ENCODE measurements at places on chromosomes 3 and 15. TPM values are rescaled to one million over a fixed set of nuclear protein-coding genes. Genes with fewer than 3 reads are reported as not detected.

GRCh38 chr3:166860217-166860616 lies 519.9 kb downstream of the ZBBX start:
- DNase-seq, result no peak

DNA sequence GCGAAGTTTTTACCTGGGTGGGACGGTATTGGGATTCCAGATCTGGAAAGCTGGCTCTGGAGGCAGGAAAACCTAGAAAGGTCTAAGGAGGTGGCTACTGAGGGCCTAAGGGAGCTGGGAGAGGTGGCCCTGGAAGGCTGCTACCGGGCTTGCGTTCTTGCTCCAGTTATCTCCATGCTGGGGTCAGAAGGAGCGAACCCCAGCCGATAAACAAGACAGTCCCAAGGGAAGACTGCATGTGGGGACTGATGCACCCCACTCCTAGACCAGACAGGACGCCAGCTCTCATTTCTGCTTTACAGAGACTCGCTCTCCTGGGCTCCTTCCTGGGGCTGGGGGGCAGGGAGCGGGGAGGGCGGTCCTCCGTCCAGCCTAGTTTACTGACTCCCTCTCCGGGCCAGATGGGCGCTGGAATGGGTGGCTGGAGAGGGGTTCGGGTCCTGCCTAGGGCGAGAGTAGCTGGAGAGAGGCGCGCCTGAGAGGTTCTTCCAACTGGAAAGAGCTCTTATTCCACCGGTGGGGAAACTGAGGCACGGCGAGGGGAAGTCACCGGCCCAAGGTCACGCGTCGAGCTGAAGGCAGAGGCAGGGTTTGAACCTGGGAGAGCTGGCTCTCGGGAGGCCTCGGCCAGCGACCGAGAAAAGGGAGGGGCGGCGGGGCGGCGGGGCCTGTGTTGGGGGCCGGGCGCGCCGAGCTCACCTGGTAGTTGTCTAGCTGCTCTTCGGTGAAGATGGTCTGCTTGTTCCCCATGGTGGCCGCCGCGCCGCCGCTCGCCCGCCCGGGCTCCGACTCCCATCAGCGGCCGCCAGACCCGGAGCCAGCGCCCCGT lies 565 bp downstream of the CIB2 start:
- DNase-seq, result peak; percentile 61

GRCh38 chr15:85475317-85475701 lies 94.9 kb downstream of the AKAP13 start:
- no peak for DNase-seq

GRCh38 chr3:54780336-54780735 lies 147.5 kb downstream of the LRTM1 start:
- no peak for DNase-seq

GRCh38 chr15:99476413-99477222 lies 89.2 kb upstream of the MEF2A start:
- DNase-seq, result peak; percentile 87

DNA sequence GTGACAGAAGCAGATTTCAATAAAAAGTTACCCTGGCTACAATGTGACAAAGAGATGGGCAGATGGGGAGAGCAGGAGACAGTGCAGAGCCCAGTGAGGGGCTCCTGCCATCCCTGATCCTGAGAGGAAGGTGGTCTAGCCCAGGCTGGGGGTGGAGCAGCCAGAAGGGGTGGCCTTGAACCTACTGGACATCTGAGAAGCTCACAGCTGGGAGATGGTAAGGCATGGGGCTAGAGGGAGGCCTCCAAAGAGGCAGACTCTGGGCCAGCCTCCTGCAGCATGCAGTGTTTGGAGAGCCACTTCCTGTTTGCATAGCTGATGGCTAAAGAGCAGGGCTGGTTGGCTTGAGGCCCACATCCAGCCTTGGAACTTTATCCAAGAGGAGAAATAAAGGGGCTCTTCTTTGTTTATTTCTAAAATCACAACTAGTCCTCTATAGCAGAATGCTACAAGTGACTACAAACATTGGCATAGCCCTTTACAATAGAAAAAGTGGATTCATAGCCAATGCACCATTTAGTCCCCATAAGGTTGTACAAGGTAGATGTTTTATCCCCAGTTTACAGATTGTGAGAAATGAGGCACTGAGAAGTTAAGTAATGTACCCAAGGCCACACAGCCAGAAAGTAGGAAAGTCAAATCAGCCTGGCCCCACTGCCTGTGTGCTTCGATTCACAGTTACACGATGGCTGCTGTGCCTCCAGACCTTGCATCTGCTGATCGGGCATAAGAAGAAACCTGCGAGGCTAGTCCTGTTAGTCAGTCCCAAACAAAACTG lies 4.6 kb downstream of the EFCC1 start:
- DNase-seq, result no peak

DNA sequence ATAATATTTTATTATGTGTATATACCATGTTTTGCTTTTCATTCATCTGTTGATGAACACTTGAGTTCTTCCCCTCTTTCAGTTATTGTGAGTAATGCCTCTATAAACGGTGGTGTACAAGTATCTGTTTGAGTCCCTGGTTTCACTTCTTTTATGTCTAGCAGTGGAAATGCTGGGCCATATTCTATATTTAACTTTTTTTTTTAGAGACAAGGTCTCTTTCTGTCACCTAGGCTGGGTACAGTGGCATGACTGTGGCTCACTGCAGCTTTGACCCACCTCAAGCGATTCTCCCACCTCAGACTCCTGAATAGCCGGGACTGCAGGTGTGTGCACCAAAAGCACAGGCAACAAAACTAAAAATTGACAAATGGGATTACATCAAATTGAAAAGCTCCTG lies 19.9 kb downstream of the GOLM2 start:
- DNase-seq, result no peak

DNA sequence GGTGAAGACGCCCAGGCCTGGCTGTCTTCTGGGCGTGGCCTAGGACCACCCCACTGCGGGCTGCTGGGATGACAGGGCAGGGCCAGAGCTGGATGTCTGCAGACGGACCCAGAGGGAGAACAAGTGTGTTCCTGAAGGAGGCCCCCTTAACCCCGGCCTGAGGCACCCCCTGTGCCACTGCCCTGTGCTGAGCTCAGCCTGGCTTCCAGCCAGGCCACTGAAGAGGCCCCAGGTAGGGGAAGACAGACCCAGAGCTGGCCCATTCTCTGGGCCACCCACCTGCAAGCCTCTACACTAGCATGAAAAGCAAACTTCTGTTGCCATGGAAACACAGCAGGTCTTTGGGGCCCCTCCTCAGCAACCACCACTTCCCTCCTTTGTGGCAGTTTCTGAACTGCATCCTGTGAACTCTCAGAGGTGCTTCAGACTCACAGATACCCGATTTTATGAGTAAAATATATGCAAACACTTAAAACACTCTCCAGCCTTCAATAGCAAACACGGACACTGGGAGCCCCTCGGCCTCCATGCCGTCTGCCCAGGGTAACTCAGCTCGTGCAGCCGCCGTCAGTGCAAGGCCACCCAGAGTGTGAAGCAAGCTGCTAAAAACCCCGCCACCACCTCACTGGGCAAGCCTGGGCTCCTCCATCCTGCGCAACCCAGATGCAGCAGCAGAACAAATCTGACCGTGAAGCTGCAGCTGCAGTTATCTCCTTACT lies 42.5 kb downstream of the CMTM6 start:
- no peak for DNase-seq

DNA sequence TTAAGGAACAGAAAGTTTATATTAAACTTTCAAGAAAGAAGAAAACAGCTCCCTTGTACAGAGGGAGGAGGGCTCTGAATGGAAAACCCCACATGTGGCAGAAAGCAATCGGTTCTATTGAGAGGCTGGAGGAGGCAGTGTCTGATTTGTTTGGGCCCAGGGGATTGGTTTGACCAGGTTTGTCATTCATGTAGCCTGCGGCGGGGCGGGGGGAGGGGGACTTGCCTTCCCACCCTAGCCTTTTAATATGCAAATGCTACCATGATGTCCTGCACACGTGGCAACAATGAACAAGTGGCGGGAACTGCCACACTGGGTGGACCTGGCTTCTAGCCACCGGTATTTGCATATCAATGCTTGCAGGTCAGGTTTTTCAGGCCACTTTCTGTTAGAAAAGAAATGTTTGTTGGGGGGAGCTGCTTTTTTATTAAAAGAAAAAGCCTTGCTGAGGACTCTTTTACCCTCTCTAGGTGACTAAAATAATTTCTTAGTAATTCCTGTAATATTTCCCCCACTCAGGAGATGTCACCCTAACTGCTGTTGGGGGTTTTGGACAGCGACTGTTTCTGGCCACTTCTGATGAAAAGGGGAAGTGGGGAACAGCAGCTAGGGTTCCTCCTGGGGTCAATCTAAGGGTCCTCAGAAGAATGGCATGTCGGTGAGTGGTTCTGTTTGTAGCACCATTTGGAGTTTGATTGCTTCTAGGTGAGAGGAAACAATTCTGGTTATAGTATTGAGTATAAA lies 691.2 kb downstream of the TBL1XR1 start:
- no peak for DNase-seq

DNA sequence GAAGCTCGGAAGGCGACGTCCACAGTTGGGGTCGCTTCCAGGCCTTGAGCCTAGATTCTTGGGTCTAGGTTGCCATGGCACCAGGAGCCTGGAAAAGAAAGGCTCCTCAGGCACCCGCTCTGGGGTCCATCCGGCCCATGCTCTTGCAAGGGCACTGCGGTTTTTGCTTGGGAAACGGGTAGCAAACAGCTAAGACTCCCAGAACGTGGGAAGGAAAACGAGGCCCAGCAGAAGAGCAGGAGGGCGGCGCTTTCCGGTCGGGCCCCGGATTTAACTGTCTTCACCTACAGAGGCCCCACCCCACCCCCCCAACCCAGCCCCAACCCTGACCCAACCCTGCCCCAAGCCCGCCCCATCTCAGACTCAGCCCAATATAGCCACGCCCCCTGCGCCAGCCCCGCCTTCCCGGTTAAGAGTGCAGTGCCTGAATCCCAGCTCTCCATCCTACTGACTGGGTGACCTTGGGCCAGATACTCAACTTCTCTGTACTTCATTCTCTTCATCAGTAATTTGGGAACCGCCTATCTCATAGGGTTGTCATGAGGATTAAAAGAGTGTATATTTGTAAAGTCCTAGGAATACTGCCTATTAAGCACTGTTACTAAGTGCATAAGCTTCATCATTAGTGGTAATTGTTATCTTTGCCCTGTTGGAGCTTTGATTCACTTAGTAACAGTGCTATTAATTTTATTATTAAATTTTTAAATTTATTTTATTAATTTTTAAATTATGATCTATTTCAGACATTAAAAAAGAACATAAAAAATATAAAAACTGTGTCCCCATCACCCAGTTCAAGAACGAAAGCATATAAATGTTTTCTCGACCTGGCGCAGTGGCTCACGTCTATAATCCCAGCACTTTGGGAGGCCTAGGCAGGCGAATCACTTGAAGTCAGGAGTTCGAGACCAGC lies 28.4 kb upstream of the SMAD6 start:
- peak; percentile 34 for DNase-seq

DNA sequence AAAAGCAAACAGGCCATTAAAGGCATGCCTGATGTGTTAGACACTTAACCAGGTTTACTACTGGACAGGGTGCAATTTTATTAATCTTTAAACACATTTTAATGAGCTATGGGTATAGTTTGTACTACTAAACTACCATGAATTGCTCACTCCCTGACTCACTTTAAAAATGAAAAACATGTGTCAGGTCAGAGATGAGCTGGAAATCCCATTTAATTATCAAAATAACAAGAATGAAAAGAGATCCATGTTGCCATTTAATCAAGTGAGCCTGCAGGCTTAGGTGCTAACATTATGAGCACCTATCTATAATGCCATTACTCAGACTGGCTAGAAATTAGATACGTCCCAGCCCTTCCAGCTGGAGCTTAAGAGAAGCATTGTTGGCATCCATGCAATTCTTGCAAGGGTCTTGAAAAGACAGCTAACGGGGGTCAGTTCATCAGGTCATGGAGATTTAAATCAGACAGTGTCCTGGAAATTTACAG lies 224.4 kb downstream of the THRB start:
- no peak for DNase-seq

GRCh38 chr15:27820232-27820631 lies 278.9 kb downstream of the OCA2 start:
- DNase-seq, result no peak

DNA sequence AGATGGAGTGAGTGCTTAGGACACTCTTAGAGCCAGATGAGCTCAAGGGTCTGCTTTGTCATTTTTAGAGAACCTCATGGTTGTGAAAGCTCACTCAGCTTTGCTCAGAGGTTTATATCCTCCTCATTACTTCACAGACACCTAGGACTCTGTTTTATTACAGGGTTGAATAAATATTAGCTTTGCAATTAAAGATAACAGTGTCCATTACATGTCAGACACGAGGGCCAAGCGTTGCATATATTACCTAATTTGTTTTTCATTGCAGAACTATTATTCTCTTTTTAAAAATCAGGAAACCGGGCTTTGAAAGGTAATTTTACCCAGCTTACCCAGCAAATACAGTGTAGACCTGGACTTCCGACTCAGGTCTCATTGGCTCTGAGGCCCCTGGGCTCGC lies 16.1 kb downstream of the MAP6D1 start:
- no peak for DNase-seq

- no peak for DNase-seq
Observed at GRCh38 chr15:52240166-52240565, 49.0 kb upstream of the GNB5 start.

DNA sequence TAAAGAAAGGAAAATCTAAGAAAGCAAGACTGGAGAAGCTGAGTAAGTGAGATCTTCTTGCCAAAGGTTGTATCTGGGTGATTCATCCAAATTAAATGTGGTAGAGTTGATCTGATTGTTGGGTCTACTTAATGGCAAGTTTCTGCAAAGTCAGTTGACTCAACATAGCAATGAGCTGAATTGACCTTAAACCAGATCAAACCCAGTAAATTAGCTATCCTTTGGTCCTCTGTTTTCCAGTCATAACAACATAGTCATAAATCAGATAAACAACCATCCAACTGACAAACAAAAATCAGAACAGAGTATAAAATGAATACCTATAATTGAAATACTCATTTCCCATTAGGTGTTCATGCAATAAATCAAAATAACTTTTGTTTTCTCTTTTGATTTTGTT lies 142.6 kb upstream of the CFAP20DC start:
- DNase-seq, result no peak

GRCh38 chr15:80777826-80778620 lies 1.1 kb upstream of the CEMIP start:
- DNase-seq, result no peak

Gene IGDCC3
- total RNA-seq, result not detected

Gene MUSTN1
- 1,130 TPM for total RNA-seq

Gene KCNMB2
- not detected for total RNA-seq

Gene GOLGA8T
- not detected for total RNA-seq

Gene SCN11A
- total RNA-seq, result 0.05 TPM
